ENCODE measurements at places on chromosomes 6 and 20.

GRCh38 chr20:58294497-58295455 is 14.7 kb upstream of the RAB22A start:
- DNase-seq = no peak

- DNase-seq = no peak
Observed at GRCh38 chr6:165755583-165755982, 92.5 kb upstream of the PDE10A start.

GRCh38 chr6:119331663-119332286 is 17.8 kb downstream of the MAN1A1 start:
- no peak for DNase-seq

DNA sequence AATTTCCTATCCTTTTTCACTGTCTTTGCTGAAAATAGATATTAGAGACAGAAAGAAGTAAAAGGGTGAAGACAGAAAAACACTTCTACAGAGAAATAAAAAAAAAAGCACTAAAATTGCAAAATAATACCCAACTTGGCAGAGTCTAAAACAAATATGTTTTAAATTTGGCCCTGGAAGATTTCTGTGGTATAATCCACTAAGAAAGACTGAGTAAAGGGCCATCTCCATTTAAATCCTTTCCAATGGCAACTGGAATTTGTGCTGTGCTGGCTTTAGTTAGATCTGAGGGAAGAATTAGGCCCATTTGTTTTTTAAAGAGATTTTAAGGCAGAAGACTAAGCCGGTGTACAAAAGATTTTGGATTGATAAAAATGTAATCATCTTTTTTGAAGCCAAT is 321.2 kb downstream of the GJA1 start:
- no peak for DNase-seq

- DNase-seq = no peak
Observed at GRCh38 chr20:18313411-18313810, 25.1 kb downstream of the ZNF133 start.

GRCh38 chr20:44646023-44646640 is 5.4 kb downstream of the ADA start:
- DNase-seq = no peak

GRCh38 chr6:112044196-112044595 is 9.7 kb upstream of the CCN6 start:
- DNase-seq = no peak

DNA sequence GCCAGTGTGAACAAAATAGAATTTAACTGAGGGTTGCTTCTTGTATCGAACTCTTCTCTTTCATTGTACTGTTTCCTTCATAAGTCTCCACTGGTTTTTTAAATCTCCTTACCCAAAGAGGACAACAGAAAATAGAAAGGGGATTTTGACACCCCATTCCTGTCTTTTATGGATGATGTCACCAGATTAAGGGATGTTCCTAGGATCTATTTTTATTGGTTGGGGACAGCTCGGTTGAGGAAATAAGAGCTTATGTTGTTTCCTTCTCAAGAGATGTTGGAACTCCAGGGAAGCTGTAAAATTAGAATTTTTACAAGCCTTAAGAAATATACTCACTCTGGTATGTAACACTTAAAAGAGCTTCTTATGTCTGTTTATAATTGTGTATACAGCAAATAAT is 171.5 kb downstream of the PHF3 start:
- no peak for DNase-seq

GRCh38 chr6:96611342-96611991 is 48.5 kb downstream of the FHL5 start:
- no peak for DNase-seq

DNA sequence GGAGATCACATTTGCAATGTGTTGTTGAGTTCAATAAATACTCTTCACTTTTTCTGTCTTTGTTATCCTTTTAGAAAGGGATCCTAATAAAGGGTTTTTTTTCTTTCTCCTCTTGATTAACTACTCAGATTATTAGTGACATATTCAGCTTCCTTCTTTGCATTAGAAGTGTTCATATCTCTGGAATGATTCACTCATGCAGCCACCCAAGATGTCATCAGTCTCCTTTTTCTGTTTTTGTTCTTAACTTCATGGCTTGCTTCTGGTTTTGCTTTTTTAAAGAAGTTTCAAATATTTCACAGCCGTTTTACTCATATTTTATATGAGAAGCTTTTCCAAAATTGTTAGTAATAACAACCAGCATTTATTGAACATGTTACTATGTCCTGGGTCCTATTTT is 187.6 kb downstream of the TMEM242 start:
- DNase-seq = no peak

GRCh38 chr20:10216146-10216791 is 2.4 kb upstream of the SNAP25 start:
- DNase-seq = no peak

GRCh38 chr6:1624058-1624850 is 14.5 kb downstream of the FOXC1 start:
- DNase-seq = peak; percentile 31

- peak; percentile 20 for DNase-seq
Observed at GRCh38 chr6:149451376-149452036, 33.3 kb downstream of the ZC3H12D start.

DNA sequence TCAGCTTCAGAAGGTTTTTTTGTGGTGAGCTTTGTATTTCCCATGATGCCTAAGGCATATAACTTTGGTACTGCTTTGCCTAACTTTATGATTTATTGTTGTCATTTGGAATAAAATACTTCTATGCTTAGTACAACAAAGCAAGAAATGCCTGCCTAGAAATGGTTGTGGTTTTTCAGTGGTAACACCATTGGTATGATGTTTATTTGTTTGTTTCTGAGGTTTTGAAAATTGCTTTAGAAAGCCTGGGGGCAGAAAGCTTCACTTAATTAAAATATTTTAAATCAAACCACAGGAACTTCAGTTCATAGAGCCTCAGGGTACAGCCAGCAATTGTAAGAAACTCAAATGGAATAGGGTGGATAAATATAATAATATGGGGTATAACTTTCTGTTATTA is 351.2 kb upstream of the MAP3K7 start:
- DNase-seq = no peak

DNA sequence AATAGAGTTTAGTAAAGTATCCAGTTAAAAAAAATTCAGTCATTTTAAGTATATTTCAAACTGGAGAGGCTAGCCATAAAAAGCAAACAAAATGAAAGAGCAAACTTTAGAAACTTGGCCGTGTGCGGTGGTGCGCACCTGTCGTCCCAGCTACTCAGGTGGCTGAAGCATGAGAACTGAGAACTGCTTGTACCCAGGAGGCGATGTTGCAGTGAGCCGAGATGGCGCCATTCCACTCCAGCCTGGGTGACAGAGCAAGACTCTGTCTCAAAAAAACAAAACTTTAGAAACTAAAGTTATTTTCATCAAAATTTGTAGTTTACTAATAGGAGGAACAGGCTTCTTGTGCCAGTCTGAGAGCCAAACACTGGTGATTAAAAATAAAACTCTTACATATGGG is 100.2 kb upstream of the POPDC3 start:
- DNase-seq = no peak

DNA sequence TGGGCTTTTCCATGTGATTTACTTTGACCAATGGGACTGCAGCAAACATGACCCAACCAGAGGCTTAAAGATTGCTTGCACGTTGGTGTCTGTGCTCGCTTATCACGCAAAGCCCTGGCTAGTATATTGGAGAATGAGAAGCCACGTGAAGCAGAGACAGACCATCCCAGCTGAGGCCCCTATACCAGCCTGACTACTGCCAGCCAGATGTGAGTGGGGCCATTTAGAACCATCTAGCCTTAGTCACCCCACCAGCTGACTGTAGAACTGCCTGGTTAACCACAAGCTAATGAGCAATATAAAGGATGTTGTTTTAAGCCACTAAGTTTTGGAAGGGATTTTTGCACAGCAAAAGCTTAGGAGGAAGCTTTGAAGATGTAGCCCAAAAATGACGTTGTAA is 74.5 kb downstream of the MACROD2 start:
- DNase-seq = no peak

- DNase-seq = no peak
Observed at GRCh38 chr6:113649880-113650609, 207.1 kb upstream of the MARCKS start.

DNA sequence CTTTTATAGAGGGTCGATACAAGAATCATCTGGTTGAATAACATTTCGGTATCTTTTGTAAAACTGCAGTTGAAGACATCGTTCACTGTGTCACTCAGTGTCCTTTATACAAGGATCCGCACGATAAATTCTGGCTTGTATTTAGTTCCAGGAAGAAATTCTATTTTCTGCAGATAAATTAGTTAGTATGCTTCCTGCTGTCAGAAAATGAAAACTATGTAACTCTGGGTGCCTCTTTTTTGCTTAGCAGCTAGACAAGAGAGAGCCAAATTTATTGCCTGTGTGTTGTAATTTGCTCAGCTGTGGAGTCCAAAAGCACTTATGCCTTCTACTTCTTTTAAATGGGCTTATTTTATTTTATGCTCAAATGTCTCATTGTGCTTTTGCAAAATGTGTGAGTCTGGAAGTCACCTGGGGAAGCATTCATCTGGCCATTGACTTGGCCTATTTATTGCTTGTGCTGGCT is 56.5 kb upstream of the KCNK16 start:
- DNase-seq = no peak

DNA sequence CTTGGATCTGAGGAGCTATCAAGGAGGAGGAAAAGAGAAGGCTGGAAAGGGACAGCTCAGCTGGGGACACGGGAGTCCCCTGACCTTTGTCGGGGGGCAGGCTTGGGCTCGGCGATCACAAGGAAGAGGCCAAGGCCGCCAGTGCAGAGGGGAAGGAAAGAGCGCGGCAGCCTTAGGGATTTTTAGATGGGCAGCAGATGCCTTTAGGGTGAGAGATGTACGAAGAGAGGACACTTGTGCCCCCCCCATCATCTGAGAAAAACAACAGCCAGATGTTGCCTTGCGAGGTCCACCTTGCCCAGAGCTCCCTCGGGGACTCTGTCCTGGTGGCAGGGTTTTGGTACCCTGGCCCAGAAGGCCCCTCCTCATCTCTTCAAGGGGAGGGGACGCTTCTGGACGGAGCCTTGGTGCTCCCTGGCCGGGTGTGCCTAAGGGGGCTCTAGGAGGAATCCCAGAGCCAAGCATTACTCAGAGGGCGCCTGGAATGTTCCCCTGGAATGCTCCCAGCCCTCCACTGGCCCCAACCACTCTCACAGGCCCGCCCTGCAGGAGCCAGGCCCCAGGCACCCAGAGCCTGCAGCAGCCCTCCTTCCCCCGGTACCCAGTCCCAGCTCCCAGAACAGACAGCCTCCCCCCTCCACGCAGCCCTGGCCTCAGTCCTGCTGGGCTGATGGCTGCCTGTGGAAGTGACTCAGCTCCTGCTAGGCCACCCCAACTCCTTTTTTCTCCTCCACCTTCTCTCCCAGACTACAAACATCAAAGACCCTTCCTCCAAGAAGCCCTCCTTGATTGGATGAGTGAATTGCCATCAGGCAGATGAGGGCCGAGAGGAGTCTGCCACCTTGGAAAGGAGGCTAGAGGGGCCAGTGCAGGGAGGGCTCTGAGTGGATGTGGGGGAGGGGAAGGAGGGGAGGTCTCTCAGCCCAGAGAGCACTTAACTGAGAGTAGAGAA is 1.8 kb downstream of the ADAM33 start:
- DNase-seq = no peak

GRCh38 chr6:157086632-157087031 is 236.7 kb downstream of the TMEM242 start:
- no peak for DNase-seq

- no peak for DNase-seq
Observed at GRCh38 chr6:26094036-26094435, 6.8 kb downstream of the HFE start.

DNA sequence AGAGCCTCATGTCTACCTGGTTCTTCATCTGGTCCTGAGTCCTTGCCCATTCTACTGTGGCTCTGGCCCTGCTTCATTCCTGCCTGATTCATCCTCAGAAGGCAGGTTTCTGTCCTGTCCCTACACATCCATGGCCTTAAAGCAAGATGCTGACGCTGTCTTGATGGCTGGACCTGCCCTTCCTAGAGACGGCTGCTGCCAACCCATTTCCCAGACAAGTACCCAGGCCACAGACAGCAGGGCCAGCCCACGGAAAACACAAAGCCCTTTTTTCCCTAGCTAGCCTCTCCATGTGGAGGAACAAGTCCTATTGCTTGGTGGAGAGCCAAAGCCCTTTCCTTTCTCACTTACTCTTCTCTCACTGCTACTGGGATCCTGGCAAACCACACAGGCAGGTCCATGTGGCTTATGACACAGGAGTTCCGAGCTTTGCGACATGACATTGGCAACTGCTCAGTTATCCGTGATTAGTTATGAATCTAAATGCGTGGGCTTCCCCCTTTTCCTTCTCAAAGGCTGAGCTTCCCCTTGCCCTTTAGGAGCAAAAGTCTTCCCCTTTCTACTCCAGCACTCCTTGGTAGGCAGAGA is 72.9 kb downstream of the SLC22A3 start:
- DNase-seq = no peak

DNA sequence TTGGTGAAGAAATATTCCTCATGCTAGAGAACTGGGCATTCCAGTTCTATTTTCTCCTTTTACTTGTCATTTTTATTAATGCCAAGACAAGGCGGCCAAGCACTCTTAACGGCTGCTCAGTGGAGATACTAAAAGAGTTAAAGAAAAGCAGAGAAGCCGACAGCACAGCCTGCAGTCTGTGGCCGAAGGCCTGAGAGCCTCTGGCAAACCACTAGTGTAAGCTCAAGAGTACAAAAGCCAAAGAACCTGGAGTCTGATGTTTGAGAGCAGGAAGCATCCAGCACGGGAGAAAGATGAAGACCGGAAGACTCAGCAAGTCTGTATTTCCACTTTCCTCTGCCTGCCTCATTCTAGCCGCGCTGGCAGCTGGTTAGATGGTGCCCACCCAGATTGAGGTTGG is 167.1 kb upstream of the FUT9 start:
- no peak for DNase-seq

DNA sequence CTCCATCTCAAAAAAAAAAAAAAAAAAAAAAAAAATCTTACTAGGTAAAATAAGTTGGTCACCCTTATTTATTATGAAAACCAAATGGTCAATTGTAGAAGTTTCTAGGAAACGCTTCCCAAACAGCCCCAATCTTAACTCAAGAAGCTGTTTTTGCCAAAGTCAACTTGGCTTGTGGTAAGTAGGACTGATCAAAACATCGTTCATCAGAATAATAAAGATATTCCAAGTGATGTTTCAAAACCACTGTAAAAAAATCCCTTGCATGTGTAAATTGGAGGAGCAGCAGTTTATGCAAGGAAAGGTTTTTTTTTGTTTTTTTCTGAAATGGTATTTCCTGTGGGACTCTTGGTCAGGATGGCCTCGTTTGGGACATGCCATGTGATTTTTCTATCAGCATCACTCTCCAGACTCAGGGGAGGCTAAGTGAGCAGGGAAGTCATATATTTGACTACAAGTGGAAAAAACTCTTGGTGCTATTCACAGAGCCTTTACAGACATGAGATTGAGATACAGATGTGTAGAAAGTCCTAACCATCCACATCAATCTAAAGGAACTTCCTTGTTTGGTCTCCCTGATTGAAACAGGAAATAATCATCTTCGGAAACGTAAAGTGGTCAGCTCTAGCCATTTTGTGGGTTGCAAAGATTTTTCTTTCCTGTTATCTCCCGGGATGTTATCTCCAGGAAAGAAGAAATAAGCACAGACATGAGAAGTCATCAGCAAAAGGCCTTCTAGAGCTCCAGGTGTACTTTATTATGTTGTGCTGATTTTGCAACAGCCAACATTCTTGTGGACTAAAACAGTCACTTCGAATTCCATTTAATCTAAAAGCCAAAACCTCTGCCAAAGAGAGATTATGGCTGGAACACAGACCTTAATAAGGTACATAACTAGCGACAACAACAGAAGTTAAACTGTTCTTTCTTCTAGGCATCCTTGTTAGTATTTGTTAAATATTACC is 177.8 kb downstream of the EDN1 start:
- DNase-seq = no peak

Data from activated naive CD8-positive, alpha-beta T cell treated with anti-CD3 and anti-CD28 coated beads, Interleukin-2, amount 50 U/mL, for 24 hours (primary cell).